Stomach (tissue), 19 donors: ENCODE measurements at places on chromosomes 1 and 21. TPM values are rescaled to one million over a fixed set of nuclear protein-coding genes. Genes with fewer than 3 reads are reported as not detected.

CENPL gene
- polyA plus RNA-seq = 4.4 TPM

DNA sequence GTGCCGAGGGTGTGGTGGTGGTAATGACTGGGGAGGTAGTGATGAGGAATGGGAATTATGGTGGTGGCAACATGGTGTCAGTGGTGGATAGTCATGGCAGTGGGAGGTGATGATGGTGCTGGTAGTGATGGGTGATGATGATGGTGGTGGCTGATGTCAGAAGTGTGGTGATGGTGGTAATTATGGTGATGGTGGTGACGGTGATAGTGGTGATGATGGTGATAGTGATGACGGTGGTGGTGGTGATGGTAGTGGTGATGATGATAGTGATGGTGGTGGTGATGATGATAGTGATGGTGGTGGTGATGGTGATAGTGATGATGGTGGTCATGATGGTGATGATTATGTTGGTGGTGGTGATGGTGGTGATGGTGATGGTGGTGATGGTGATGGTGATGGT is 162.8 kb downstream of the NPHP4 start:
- H3K4me3 ChIP-seq = no peak overlapping the region
- no peaks in the 10 kb centered on the region for H3K27me3 ChIP-seq
- no peaks in the 10 kb centered on the region for H3K4me1 ChIP-seq
- no peak overlapping the region for H3K27ac ChIP-seq
- DNase-seq = no peak

DNA sequence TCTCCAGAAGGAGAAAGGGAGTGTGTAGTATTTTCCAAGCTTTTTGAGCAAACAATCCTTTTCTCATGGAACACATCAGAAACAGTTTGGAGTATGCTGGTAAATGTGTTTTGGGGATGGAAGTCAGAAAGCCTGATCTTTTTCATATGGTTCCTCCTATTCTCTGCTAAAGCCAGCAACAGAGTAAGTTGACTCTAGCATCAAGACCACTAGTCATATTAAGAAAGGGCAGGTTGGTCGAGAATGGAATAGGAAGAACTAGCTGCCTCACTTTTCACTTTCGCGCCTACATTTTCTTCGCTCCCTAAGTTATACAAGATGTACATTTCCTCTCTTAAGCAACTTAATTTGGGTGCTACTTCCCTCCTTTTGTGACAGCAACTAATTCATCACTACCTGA is 24.0 kb downstream of the PPT1 start:
- DNase-seq = no peak
- no peak overlapping the region for H3K27ac ChIP-seq
- no peaks in the 10 kb centered on the region for H3K4me1 ChIP-seq
- no peak overlapping the region for H3K4me3 ChIP-seq

DNA sequence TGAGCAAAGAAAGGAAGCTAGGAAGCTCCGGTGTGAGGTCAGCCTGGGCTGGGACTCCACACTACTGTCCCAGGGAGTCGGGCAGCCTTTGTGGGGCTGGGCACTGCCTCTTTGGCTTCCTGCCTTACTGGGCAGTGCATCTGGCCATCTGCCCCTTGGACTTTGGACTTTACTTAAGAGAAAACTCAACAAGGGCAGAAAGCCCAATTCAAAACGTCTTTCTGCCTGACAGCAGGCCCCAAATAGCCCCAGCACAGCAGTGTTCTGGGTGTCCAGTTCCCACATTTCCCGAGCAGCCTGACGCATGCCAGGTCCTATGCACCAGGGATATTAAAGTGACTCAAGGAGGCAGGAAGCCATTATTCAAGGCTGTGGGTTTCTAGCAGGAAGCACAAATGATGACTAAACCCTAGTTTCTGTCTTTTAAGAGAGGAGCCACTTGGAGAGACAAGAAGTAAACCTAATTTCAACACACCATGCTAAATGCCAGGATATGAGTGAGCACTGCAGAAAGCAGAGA is 37.9 kb upstream of the EDEM3 start:
- no peak overlapping the region for H3K4me3 ChIP-seq
- H3K36me3 ChIP-seq = peaks cover 5% of the 10 kb centered on the region
- peaks cover 61% of the 10 kb centered on the region for H3K4me1 ChIP-seq
- no peaks in the 10 kb centered on the region for H3K27me3 ChIP-seq

DNA sequence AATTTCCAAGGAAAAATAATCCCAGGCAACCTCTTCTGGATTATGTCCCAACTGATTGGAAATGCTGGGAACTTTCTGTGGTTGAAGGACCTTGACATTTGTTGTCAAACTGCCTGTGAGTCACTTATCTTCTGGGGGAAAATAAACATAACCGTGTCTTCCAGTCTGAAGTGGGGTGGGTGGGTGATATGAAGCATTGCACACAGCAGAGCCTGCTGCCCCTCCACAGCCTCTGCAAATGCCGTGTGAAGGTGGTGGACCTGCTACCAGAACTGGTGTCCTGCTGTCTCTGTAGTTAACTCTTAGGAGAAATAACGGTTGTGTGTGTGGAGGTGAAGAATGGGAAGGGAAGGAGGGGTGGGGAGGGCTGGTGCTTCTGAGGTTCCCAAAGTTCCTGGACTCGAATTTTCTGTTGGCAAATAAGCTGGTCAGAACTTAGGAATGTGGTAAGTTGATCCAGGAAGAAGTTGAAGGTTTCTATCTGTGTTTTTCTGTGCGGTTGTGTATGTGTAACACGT is 23.2 kb downstream of the GALNT2 start:
- no peak overlapping the region for H3K27ac ChIP-seq
- peaks cover 10% of the 10 kb centered on the region for H3K36me3 ChIP-seq
- H3K4me1 ChIP-seq = peaks cover 22% of the 10 kb centered on the region

DNA sequence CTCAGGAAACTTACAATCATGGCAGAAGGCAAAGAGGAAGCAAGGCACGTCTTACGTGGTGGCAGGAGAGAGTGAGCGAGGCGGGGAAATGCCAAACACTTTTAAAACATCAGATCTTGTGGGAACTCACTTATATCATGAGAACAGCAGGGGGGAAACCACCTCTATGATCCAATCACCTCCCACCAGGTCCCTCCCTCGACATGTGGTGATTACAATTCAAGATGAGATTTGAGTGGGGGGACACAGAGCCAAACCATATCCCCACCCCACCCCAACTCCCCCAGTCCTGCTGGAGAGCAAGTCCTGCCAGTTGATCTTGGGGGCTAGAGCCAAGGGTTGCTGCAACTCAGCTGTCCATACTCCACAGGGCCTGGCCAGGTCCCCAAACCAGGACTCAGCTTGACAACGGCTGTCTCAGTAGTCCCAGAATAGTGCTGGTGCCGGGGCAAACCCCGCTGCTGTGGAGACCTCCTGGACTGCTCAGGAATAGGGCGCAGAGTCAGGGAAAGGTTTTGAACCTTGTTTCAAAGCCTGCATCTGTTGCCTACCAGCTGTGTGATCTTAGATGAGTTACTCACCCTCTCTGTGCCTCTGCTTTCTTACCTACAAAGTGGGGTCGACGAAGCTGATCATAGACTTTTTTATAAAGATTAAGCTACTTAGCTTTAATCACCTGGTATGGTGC is 79.5 kb downstream of the STUM start:
- no peak for DNase-seq
- H3K36me3 ChIP-seq = peaks cover 7% of the 10 kb centered on the region
- no peak overlapping the region for H3K4me3 ChIP-seq
- H3K4me1 ChIP-seq = peaks cover 17% of the 10 kb centered on the region
